Small intestine (tissue), 16 donors: ENCODE measurements at places on chromosomes 16 and 17. TPM values are rescaled to one million over a fixed set of nuclear protein-coding genes. Genes with fewer than 3 reads are reported as not detected.

DNA sequence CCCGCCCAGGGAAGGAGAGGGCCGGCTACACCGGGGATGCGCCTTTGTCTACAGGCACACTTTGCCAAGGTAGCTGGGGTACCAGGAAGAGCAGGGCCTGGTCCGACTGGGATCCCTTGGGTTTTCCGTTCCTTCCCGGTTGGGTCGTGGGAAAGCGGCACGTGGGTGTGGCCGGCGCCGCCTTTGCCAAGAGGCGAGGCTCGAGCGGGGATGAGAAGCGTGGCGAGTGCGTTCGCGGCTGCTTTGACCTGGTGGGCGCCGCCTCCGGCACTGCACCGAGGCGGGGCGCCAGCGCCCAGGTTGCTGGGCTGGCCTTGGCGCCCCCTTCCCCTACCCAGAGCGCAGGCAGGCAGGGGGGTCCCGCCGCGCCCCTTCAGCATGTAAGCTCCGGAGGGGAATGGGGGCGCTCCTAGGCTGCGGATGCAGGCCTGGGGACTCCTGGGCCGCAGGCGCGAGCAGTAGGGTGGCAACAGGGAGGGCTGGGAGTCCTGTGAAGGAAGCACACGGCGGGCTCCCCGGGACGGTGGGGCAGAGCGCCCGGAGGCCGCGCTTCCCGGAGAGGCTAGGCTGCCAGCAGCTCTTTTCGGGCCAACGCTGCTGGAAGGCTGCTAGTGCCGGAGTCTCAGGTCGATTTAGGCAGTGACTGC is 2.0 kb downstream of the HAS3 start:
- peak; percentile 46 for DNase-seq

DNA sequence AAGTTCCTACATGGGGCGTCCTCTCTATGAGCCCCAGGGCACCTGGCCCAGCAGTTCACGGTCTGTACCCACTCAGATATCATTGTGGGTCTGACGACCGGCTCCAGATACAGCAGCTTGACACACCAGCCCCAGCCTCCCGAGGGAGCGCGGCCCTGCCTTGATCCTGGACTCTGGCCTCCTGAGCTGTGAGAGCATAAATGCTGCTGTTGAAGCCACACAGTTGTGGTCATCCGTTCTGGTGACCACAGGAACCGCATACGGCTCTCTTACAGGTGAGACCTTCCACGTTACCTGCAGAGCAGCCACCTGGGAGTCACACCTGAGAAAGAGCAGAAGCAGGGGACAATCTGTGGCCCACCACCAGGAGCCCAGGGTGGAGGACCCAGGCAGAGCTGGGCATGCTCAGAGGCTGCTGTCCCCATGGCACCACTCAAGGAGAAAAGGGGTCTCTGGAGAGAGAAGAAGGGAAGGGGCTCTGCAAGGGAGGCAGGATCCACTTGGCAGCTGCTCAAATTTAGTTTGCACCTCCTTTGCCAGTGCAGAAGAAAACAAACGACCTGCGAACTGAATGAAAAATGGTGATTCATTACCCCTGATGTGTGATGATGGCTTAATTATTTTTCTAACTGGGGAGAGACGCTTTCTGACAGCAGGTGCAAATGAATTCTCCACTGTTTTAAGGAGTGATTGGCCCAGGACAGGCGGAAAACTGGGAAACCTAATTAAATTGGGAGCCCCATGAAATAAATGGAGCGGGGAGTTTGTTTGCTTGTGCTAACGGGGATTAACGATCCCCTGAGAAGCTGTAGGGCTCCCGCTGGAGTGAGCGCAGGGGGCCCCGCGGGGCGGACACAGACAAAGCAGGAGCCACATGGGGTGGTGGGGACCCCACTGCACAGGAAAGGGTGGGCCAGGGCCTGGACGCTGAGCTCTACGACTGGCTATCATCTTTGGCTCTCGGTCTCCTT is 208.9 kb downstream of the RBFOX3 start:
- DNase-seq = peak; percentile 5

GRCh38 chr17:18270046-18270931 is 9.8 kb downstream of the MIEF2 start:
- DNase-seq = peak; percentile 38

GRCh38 chr16:89197633-89198416 is 2.5 kb downstream of the SLC22A31 start:
- no peak for DNase-seq

- no peak for DNase-seq
Measured at GRCh38 chr17:13311306-13311705, 290.4 kb downstream of the HS3ST3A1 start.

DNA sequence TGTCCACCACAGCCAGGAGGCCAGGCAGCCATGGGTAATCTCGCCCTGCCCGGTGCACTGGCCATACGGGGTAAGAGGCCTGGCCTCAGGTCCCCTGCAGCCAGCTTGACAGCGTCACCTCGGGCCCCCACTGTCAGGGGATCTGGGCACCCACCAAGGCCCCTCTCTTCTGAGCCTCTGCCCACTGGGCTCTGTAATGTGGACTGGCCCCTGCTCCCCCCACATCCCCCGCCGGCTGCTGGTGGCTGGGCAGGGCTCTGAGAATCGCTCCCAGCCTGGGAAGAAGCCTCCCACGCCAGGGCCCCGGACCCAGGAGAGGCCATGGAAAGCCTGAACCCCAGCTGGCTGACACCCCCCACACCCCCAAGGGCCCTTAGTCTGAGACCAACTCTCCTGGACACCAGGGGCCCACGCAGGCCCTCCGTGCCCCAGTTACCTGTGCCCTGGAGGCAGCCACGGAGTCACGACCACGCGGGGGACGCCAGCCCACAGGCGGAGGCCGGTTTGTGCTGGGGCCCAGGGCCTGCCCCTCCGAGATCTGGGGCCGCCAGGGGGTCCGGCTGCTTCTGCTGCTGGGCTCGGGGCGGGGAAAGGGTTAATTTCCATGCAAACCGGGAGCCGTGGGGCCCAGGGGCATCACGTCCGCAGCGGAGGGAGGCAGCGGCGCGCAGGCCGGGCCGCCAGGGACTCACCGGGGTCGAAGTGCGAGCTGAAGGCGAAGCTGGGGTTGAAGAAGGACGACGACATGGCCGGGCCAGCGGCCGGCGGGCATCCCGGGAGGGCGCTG is at the start of gene PVALEF:
TSS of gene PVALEF (plus strand) at position 262 of the 787 bp plus-strand sequence. CDS start 15,720 bp downstream, outside the sequence.
- peak; percentile 91 for DNase-seq

DNA sequence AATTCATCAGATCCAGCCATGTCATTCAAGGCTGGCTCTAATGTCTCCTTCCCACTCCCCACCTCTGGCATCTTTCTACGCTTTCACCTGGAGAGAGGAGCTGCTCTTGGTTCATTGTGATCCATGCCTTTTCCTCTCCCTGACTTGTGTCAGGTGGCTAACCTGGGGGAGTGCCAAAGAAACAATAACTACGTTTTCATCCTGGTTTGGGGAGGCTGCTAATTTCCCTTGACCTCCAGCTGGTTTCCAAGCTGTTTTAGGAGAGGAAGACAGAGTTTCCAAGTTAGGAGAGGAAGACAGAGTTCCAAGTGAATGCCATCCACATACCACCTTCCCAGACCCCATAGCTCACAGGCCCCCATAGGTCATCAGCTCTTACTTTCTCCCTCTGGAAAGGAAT is 40.0 kb upstream of the HLF start:
- DNase-seq = no peak

- DNase-seq = no peak
Measured at GRCh38 chr16:78843978-78844377, 744.5 kb downstream of the WWOX start.

DNA sequence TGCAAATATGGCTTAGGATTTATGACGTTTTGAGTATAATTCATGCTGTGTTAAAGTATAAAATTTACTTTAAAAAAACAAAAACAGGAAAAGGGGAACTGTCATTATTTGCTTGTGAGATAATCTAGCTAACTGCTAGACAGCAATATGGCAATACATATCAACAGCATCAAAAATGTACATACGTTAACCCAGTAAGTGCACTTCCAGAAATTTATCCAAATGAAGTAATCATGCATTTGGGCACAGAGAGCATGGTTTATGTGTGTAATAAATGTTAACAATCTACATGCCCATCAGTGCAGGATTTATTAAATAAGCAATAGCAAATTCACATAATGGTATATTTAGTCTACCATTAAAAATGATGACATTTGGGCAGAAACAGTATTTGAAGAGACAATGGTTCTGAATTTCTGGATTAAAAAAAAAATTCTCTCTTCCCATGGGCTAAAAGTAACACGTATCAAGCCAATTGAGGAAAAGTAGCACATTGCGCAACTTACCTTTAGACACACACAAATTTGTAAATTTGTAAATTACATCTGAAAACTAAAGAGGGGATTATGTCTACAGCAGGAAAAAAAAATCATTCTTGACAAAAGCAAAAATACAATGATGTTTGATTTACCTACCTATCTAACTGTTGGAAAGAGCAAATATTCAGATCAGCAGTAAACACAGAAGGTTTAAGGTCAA is 80.2 kb downstream of the CACNG1 start:
- no peak for DNase-seq

- no peak for DNase-seq
Measured at GRCh38 chr16:75445298-75445697, 12.0 kb upstream of the CFDP1 start.

Gene OXLD1
- 22.1 TPM for polyA plus RNA-seq

Gene GFAP
- 1.3 TPM for polyA plus RNA-seq

Gene CHD9NB
- polyA plus RNA-seq = 1.1 TPM

Gene SNAI3
- polyA plus RNA-seq = 3.2 TPM
